Hematopoietic multipotent progenitor cell treated with erythropoietin and hydrocortisone succinate and interleukin-3 and kit ligand, for 8 days (in vitro differentiated cells): ENCODE measurements at places on chromosomes 13 and 19.

DNA sequence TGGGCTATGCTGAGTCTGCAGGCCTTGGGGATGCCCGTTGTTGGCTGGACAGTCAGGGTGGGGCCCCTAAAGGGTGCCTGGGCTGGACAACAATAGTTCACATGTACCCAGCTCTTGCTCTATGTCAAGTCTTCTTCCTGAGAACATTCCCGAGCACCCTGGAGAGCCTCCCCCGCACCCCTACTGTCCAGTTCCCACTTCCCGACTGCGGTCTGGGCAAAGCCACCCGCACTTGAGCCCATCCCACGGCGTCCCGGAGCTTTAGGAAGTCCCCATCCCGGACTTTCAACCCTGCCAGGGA is 1.1 kb upstream of the MPND start:
- no peak for DNase-seq

GRCh38 chr13:109706015-109706715 is 80.2 kb downstream of the IRS2 start:
- no peak for DNase-seq

GRCh38 chr13:104251931-104252330 is 1185.7 kb upstream of the SLC10A2 start:
- DNase-seq = no peak

DNA sequence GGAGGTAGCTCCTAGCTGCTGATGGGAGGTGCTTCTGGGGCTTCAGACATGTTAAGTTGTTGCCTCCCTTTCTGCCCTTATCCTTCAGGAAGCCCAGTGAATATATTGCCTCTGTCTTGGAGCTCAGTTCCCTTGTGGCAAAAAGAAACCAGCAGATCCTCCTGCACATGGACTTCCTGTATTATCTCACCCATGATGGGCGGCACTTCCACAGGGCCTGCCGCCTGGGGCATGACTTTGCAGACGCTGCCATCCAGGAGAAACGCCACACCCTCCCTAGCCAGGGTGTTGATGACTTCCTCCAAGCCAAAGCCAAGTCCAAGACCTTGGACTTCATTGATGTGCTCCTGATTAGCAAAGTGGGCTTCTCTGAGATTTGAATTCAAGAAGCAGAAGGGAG is 6.0 kb upstream of the CYP4F12 start:
- DNase-seq = peak; percentile 48

DNA sequence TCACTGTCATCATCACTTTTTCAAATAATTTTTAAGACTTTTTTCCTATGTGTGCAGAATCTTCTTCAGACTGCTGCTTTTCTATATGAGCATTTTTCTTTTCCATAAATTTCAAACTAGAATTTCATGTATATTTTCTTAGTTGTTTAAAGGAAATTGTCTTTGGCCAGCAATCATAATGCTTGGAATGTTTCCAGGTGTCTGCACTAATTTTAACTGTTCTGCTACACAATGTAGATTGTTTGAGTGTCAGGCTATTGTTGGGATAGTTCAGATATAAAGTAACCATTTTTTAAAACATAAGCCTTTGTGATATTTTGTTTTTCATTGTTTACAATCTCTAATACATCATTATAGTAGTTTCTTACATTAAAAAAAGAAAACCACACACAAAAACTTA is 1418.5 kb downstream of the EFNB2 start:
- no peak for DNase-seq

DNA sequence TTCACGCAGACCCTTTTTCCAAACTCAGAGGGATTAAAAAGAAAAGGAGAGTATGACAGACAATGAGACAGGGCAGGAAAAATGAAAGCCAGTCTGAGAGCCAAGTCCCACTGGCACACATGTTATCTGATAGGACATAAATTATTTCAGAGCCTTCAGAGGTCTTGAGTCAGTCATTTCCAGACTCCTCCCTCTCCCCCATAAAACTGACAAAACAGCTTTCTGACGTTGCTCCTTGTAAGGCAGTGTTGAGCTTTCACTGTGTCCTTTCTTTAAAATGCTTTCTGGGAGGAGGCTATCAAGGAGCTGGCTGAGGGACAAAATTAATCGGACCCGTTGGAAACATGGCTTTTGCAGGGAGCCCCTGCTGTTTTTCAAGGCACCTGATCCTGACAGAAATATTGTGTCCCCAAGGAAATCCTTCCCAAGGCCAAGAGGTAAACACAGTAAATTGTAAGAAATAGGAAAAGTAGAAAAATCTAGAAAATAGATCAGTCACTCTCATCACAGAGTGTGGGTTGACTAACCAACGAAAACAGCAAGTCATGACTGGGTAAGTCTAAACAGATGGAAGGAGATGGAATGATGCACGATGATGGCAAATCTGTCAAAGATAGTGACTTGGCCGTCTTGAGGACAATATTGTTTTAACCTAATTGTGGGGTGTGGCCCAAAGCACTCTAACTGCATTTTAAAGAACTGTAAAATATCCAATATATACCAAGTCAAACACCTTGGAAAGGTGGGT is 89.7 kb downstream of the DCT start:
- DNase-seq = peak; percentile 12

DNA sequence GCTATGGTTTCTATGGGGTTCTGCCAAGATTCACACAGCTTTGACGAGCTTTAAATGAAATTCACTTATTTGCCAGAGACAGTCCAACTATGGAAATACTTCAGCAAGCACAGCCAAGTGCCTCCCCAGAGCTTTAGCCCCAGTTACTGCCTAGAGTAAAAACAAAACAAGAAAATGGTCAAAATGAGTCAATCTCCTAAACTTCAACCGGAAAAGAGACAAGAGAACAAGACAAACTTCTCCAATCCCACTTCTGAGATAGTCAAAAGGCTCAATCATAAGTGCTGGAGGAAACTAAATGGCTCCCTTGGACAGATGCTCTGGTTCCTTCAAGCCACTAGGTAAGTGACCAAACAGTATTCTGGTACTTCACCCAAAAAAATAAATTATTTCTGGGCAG is 65.8 kb downstream of the KATNAL1 start:
- DNase-seq = no peak

DNA sequence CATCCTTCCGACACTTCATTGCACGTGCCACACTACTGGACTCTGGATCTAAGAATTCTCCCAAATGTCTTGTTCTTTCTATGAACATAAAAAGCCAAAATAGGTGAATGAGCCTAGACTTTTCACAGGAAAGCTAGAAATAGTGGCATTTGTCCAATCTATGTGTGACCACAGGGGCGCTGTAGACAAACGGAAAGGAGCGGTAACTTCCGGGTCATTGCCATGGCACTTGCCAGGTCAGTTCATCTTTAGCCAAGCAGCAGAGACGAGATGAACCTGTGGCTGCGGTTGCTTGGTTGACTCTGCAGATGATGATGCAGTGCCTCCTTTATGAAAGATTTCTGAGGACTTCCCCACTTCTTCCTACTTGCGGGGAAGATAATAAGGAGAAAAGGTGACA is 65.6 kb downstream of the ADGRE1 start:
- no peak for DNase-seq

DNA sequence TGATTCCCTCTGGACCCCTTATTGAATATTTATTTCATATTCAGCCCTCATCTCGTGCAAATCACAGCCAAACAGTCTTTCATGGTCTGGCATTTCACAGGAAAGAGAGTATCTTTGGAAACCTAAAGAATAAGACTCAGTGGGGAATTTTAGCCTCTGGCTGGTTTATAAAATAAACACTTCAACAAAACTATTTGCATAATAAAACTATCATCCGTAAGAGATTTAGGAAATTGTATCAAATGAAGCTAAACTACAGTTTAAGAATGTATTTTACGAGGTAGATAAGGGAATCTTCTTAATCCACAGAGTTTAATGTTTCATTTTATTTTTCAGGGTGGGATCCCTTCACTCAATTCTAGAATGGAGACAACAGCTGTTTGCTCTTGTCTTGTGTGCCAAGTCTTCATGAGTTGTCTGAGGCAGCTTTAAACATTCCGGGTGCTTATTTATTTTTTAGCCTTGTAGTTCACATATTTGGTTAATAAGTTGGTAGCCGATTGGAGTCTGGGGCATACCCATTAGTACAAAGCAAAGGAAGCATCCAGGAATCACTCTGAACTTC is 634.4 kb upstream of the KLF12 start:
- no peak for DNase-seq

DNA sequence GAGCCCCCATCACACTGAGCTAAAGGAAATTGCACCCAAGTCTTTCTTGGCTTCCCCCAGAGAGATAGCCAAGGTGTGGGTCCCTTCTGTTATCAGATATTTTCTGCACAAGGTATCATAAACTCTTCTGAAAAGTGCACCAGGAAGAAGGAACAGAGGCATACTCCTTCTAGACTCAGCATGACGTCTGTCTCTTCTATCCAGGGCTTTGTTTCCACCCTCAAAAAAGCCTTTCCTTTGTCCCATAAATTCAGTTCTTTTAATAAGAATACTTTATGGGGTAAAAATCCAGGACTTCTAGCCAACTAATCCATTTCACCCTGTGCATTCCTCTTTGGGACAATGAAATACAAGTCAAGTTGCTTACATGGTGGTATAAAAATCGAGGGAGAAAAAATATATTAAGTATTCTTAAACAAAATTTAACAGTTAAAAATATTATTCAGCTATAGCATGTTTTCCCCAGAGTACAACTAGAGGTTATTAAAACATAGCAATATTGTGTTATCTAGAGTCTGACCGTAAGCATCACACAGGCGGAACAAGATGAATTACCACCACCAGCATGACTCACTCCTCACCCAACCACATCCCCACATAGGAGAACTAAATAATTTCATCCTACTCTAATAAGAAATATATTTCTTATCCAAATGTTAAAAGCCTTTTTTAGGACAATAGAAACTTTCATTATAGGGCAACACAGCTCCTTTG is 79.9 kb upstream of the GPC6 start:
- no peak for DNase-seq

- DNase-seq = peak; percentile 21
Observed at GRCh38 chr13:20990910-20991525, 70.4 kb downstream of the LATS2 start.

GRCh38 chr19:56137405-56137804 is 3.7 kb upstream of the ZNF444 start:
- no peak for DNase-seq

DNA sequence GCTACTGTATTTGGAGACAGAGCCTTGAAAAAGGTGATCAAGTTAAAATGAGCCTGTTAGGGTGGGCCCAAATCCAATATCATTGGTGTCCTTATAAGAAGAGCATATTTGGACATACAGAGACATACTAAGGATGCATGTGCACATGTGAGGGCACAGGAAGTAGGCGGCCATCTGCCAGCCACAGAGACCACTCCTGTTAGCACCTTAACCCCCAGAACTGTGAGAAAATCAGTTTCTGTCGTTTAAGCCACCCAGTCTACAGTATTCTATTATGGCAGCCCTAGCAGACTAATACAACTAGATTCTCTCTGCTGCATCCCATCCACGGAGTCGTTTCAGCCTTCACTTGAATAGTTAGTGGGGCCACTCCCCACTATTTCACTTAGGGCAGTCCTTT is 39.4 kb upstream of the DGKH start:
- DNase-seq = no peak

DNA sequence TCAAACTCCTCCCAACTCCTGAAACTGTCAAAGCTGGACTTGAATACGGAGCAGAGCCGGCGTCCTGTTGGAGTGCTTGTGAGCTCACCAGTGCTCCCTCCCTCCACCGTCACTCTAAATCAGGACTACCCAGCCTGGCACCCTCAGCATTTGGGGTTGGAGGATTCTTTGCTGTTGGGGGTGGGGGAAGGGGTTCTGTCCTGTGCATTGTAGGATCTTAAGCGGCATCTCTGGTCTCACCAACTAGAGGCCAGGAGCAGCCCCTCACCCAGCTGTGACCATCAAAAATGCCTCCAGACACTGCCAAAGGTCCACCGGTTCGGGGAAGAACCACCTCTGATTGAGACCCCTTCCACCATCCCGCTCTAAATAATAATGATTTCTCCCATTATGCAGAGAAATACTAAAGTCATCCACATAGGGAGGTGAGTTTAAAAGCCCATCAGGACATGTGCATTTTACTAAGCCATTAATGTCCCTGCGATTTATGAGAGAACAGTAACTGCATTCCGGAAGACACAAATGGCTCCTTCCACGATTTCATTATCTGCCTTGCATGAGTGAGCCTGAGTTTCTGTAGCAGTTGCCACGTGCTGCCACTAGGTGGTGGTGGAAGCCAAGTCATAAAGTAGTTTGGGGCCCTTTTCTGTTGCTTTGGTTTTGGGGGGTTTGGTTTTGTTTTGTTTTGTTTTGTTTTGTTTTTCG is 16.1 kb upstream of the USP29 start:
- peak; percentile 74 for DNase-seq

DNA sequence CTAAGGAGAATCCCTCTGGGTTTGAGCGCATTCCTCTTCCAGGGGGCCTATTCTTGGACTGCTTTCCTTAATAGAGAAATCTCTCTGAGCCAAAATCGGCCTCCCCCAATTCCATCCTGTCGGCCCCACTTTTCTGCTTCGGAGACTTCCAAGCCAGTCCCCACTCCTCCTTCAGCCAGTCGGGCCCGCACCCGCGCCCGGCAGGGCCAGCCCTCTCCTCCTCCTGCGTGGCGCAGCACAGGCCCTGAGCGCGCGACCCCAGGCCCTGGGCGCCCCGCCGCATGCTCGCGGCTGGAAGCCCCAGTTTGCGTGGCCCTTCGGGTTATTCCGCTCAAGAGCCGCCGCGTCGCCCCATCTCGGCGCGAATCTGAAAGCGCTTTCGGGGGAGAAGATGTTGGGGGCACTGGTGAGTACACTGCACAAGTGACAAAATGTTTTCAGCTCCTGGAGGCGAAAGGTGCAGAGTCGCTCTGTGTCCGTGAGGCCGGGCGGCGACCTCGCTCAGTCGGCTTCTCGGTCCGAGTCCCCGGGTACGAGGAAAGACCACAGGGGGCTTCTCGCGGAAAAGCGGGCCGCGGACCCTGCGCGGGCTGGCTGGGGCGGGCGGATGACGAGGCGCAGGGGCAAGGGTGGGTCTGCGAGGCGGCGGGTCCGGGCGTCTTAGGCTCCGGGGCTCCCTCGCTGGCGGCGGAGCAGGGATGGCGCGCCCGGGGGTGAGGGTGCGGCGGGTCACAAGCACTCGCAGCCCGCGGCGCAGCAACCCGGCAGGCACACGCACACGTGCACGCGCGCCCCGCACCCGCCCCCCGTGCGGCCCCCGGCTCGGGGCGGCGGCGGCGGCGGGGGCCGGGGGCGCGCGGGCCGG is at the start of gene IL17D:
Gene IL17D (plus strand): TSS at position 785 of the 865 bp plus-strand sequence. CDS start 303 bp downstream, outside the sequence.
- DNase-seq = no peak
